ENCODE measurements at places on chromosomes 2 and 18. TPM values are rescaled to one million over a fixed set of nuclear protein-coding genes. Genes with fewer than 3 reads are reported as not detected.

The ZNF521 gene
- total RNA-seq: 0.09 TPM

The EDAR gene
- total RNA-seq: 0.95 TPM

The KCNG2 gene
- total RNA-seq: not detected

- no peak for DNase-seq
These were observed 32.5 kb downstream of the GAREM1 start for GRCh38 chr18:32438173-32438572.

GRCh38 chr2:16960579-16960978, 294.9 kb upstream of the CYRIA start:
- no peak for DNase-seq
